ENCODE measurements at places on chromosomes 3 and 15.
A peak's percentile ranks its signal among the peaks of the same experiment; 100 is the strongest.

DNA sequence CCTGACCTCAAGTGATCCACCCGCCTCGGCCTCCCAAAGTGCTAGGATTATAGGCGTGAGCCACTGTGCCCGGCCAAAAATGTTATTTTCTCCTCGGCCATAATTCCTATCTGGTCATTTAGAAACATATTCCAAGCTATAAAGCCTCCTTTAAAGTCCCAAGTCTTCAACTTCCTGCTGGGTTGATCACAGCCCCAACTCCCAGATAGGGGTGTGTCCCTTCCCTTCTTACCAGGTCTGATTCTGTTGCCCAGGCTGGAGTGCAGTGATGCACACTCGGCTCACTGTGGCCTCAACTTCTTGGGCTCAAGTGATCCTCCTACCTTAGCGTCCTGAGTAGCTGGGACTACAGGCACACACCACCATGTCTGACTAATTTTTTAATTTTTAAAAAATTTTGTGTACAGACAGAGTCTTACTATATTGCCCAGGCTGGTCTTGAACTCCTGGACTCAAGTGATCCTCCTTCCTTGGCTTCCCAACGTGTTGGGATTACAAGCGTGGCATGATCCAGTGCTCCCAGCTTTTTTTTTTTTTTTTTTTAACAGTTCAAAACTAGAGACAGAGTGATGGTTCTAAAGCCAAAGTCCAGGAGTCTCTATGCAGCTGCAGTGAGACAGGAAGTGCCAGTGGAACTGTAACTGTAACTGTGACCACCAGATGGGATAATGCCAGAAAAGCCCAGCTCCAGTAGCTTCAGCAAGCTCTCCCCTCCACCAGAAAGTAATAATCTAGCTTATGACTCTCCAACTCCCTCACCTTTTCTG is 8.2 kb upstream of the PRKAR2A start:
- peak; percentile 4 for DNase-seq

DNA sequence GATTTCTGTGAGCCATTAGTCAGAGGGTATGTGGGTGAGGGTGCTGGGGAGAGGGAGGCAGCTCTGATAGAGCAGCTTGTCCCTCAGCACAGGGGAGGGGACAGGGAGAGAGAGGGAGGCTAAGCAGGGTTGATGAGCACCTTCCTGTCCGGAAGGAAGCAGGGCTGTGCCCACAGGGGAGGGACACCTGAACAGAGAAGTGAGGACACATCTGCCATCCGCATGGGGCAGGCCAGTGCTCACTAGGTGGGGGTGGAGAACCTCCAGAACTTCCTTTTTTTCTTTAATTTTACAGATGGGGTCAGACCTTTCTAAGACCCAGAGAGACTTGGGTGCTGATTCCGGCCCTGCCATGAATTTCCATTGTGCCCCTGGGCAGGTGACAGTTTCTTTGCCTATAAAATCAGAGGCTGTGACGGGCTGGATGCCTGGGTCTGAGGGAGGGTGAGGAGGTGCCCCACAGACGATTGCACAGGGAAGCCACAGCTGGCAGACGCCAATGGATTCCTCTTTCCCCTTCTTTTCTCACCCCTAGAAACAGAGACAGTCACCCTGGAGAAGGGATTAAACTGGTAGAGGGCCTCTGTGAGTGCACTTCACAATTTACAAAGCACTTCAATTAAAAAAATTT is 4.1 kb upstream of the TGM5 start:
- DNase-seq = no peak

DNA sequence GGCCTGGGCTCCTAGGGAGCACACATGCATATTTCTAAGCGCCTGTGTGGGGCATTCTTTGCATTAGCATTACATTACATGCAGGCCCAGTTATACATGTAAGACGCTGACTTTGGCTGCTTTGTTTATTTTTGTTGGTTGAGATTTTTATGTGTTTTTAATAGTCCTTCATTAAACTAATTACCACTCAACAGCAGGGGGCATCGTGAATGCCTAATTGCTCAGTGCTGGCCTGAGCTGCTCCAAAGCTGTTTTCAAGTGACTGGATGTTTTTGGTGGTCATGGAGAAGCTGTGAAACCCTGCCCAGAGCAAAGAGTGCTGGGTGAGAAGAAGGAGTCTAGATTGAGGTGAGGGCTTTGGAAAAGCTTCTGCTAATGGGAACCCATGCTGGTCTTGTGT is 41.5 kb downstream of the GPD1L start:
- peak; percentile 5 for DNase-seq

GRCh38 chr15:26968806-26969205 is 2.2 kb upstream of the GABRG3 start:
- no peak for DNase-seq

- no peak for DNase-seq
Observed at GRCh38 chr3:15271785-15272381, 60.5 kb downstream of the SH3BP5 start.

- no peak for DNase-seq
Observed at GRCh38 chr3:142021127-142021526, 128.2 kb downstream of the TFDP2 start.

- DNase-seq = peak; percentile 68
Observed at GRCh38 chr3:45677033-45677446, 12.2 kb upstream of the SACM1L start.

- no peak for DNase-seq
Observed at GRCh38 chr3:194177141-194177540, 41.2 kb downstream of the HES1 start.

- no peak for DNase-seq
Observed at GRCh38 chr15:20340331-20340811, 201.2 kb downstream of the GOLGA6L6 start.

DNA sequence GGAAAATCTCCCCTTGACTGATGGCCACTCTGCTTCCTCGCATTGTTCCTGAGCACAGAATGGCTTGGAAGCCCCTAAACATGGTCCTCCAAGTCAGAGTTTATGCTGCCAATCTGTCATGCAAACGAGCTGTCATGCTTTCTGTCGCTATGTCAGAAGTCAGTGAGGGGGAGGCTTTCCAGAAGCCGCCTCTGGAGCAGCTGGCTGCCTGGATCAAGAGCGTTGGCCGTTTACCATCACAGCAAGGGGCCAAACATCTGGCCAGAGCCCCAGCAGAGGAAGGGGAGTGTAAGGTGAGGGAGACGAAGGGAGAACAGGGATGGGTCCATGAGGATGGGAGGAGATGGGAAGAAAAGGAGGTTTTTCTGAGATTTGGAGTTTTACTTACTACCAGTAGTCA is 372.6 kb upstream of the NR2F2 start:
- DNase-seq = no peak

DNA sequence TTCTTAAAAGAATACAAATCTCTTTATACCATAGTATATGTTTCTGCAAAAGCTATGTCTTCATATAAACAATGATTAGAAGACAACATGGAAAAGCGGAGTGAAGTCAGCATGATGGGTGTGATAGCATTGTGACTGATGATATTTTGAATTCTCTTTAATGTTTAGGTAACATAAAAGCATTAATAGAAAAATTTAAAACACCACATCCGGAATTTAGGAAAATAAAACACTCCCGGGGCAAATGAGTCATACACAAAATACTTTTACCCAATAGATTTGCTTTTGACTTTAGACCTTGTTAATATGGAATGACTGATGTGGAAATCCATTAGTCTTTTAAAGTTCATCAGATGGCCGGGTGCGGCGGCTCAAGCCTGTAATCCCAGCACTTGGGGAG is 134.7 kb downstream of the P3H2 start:
- DNase-seq = no peak

GRCh38 chr3:133468251-133468721 is 68.4 kb downstream of the BFSP2 start:
- no peak for DNase-seq

GRCh38 chr3:42176242-42177034 is 85.3 kb downstream of the TRAK1 start:
- no peak for DNase-seq

DNA sequence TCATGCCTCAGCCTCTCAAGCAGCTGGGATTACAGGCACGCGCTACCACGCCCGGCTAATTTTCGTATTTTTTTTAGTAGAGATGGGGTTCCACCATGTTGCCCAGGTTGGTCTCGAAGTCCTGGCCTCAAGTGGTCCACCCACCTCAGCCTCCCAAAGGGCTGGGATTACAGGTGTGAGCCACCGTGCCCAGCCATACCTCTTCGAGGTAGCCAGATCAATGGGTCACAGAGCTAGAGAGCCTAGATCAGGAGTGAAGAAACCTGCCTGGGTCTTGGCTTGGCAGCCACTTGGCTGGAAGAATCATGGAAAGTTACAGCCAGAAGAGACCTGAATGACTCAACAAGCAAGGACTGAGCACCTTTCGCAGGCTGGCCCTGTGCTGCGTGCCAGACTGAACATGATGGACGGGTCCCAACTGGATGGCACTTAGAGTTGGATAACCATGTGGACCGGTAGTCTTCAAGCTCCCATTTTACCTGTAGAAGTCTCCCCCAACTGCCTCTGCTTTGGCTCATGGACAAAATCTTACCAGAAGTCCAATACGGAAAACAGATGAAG is 29.7 kb downstream of the GNB5 start:
- no peak for DNase-seq

GRCh38 chr15:80211976-80212375 is 40.0 kb downstream of the CTXND1 start:
- DNase-seq = no peak

DNA sequence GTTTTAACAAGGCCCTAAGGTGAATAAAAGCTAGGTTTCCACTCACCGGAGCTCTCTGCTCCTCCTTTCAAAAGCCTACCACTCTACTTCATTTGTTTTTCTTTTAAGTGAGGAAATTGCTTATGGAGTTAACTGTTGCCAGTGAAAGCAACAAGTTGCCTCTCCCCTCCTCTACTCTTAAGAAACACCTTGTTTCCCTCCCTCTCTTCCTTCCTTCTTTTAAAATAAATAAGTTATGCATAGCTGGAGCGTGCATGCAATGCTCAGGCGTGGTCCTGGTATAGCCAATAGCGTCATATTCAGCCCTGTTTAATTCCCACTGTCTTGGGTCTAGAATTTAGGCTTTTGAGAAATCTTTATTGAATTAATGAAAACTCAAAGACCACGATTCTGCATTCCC is 101.1 kb upstream of the IGF1R start:
- no peak for DNase-seq

- peak; percentile 15 for DNase-seq
Observed at GRCh38 chr15:57364282-57365007, 11.9 kb upstream of the CGNL1 start.

DNA sequence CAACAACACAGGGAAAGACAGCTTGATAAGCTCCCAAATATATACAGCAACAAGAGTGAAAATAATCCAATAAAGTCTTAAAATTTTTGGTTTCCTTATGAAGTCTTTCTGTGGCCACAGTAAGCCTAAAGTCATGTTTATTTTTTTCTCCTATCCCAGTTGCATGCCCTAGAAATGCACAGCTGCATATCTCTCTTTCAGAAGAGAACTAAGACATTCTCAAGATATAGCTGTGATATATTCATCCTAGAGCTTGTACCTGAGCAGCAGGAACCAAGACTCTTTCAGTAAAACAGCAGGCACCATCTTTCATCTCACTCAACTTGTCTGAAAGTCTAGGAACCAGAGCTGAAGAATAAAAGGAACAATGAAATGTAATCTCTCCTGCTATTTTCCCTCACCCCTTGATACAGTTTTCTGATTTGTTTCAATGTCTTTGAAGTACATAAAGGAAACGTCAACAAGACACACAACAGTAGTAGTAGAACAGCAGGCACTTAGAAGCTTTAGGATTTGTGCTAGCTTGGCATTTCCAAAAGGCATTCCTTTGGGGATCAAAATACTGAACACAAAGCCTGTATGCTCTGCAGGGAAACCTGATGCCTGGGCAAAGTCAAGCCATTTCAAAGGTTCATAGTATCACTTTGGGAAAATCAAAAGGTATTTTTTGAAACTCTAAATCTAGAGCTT is 536.8 kb downstream of the PYDC2 start:
- DNase-seq = no peak

GRCh38 chr3:133038731-133039375 is 662 bp downstream of the TMEM108 start:
- DNase-seq = no peak

DNA sequence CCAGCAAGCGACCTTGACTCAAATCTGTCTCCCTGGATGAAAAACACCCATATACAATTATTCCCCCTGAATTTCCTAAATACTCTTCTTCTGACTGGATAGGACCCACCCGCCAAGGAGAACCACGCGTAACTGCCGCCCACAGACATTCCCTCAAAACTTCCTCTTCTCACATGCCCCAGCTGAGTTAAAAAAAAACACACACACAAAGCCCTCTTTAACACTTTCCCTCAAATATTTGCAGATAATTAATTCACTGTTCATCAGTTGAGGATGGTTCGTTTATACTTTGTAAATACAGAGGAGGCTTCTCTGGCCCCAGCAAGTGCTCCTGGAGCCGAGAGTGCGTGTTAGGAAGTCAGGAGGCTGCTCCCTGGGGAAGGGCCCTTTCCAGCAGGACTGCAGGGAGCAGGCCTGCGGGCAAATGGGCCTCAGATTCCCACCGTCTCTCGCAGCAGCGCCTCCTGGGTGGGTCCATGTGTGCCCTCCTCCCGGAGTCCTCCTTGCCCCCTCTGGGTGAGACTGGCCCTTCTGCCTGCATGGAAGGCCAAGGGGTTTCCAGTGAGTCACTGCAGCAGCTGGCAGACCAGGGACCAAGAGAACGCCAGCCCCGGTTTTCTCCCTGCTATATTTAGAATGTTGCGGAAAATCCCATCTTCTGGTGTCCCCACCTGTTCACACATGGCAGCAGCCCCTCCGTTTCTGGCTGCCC is 46.8 kb downstream of the MGLL start:
- DNase-seq = peak; percentile 78

DNA sequence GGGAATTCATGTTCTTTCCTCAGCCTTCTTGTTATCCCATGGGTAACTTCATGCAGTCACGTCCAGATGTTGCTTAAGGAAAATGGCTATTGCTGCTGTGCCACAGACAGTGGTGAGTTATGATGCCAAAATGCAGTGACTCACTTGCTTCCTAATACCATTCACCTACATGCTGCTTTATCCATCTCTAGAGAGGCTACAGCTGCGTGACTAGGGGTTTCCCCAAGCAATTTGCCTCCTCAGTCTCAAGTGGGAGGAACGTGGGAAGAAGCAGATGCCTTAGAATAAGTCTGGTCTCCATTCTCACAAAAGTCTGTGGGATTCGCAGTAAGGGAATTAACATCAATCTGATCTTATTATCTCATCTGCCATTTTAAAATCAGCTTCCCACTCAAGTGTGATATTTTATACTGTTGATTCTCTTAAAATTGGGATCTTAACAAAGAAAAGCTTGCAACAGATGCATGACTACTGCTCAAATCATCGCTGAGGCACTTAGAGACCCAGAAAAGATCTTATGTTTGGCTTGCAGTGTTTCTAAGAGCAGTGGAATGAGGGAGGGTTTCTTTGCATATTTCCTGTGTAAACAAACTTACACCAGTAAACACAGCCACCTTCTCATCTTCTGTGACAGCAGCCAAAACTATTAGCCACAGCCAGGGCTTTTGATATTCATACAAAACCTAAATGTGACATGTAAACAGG is 62.0 kb upstream of the ACP3 start:
- DNase-seq = peak; percentile 70

GRCh38 chr3:155243512-155243921 is 50.0 kb downstream of the STRIT1 start:
- DNase-seq = peak; percentile 37

GRCh38 chr3:120821426-120821825 is 78.9 kb downstream of the GTF2E1 start:
- DNase-seq = peak; percentile 10
